Vagina (tissue), 2 donors: ENCODE measurements at places on chromosomes 16 and 17. TPM values are rescaled to one million over a fixed set of nuclear protein-coding genes. Genes with fewer than 3 reads are reported as not detected.

The UBN1 gene
- 17.2 TPM for total RNA-seq

The PRSS8 gene
- 26.0 TPM for total RNA-seq

The C16orf92 gene
- total RNA-seq = not detected

- no peaks in the 10 kb centered on the region for H3K36me3 ChIP-seq
- H3K27me3 ChIP-seq = no peaks in the 10 kb centered on the region
- no peak overlapping the region for H3K4me3 ChIP-seq
- H3K27ac ChIP-seq = no peak overlapping the region
- no peaks in the 10 kb centered on the region for H3K4me1 ChIP-seq
- DNase-seq = no peak
These were observed 55.9 kb downstream of the USP22 start for GRCh38 chr17:20986767-20987510.

- H3K27ac ChIP-seq = peak overlapping the region; percentile 97
- no peak overlapping the region for H3K4me3 ChIP-seq
- no peaks in the 10 kb centered on the region for H3K27me3 ChIP-seq
- DNase-seq = no peak
- peaks cover 94% of the 10 kb centered on the region for H3K4me1 ChIP-seq
These were observed 6.2 kb downstream of the COL1A1 start for GRCh38 chr17:50194934-50195865.

GRCh38 chr17:39621523-39622379, 5.0 kb upstream of the PPP1R1B start:
- no peak overlapping the region for H3K4me3 ChIP-seq
- no peak overlapping the region for H3K27ac ChIP-seq
- H3K4me1 ChIP-seq = peaks cover 23% of the 10 kb centered on the region

- DNase-seq = no peak
- no peak overlapping the region for H3K4me3 ChIP-seq
- no peaks in the 10 kb centered on the region for H3K4me1 ChIP-seq
- no peak overlapping the region for H3K27ac ChIP-seq
These were observed 29.6 kb downstream of the C17orf100 start for GRCh38 chr17:6681176-6681575.

DNA sequence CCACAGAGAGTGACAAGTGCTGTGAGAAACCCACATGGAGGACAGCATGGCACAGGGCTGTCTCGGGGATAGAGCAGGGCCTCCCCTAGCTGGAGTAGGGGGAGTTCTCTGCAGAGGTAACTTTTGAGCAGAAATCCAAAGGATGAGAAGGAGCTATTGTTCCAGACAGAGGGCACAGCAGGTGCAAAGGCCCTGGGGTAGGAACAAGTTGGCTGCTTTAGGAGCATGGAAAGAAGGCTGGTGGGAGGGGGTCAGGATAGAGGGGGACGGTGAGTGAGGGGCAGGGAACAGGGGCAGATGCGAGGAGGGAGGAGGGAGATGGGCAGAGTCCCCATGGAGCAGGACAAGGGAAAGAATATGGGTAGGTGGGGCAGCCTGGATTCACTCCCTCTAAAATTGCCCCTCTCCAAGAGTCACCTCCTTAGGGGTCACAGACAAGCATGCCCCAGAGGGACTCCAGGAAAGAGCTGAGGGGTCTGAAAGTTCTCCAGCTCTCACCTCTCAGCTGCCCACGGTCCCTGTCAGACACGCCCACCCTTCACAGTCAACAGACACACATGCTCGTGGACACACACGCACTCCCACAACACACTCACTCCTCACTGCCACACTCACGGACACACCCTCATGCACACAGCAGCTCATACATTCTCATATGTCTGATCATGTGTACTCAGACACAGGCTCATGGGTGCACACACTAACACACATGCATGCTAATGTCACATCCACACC, 110.7 kb downstream of the LITAF start:
- H3K4me1 ChIP-seq = no peaks in the 10 kb centered on the region
- H3K36me3 ChIP-seq = no peaks in the 10 kb centered on the region
- H3K27me3 ChIP-seq = no peaks in the 10 kb centered on the region

GRCh38 chr16:85090873-85091521, 21.3 kb downstream of the CIBAR2 start:
- H3K36me3 ChIP-seq = no peaks in the 10 kb centered on the region
- H3K27ac ChIP-seq = no peak overlapping the region
